ENCODE measurements at places on chromosomes 12 and 14. TPM values are rescaled to one million over a fixed set of nuclear protein-coding genes. Genes with fewer than 3 reads are reported as not detected.

Gene FOXG1
- not detected for total RNA-seq

Gene AHNAK2
- 152 TPM for total RNA-seq

Gene PPP4R4
- 0.66 TPM for total RNA-seq

Gene RERG
- 83.8 TPM for total RNA-seq

Gene GUCY2C
- total RNA-seq, result not detected

Gene EXOC3L4
- 0.36 TPM for total RNA-seq

Gene SLC10A1
- not detected for total RNA-seq

Gene PRB2
- total RNA-seq, result not detected

Gene PEX5
- total RNA-seq, result 32.5 TPM

Gene KRT5
- total RNA-seq, result not detected

Gene POTEG
- total RNA-seq, result not detected

Gene OR6C4
- total RNA-seq, result not detected

Gene OASL
- total RNA-seq, result under 0.01 TPM

Gene GRIP1
- total RNA-seq, result 12.5 TPM

Gene FOXN4
- 1.9 TPM for total RNA-seq

Gene CLEC2B
- 16.9 TPM for total RNA-seq

Gene SPRYD4
- 3.1 TPM for total RNA-seq

Gene ANKRD33
- total RNA-seq, result not detected

Gene FOXA1
- total RNA-seq, result not detected

Gene NEMF
- total RNA-seq, result 121 TPM

Gene RNU4-1
- total RNA-seq, result not detected

Gene SMCO2
- not detected for total RNA-seq

Gene RASSF8
- 109 TPM for total RNA-seq

Gene STAC3
- 1.2 TPM for total RNA-seq

Gene PZP
- not detected for total RNA-seq

Gene RAD51AP1
- 1.9 TPM for total RNA-seq

Data from sigmoid colon (tissue), 7 donors.